ENCODE measurements at places on chromosomes 13 and 19. TPM values are rescaled to one million over a fixed set of nuclear protein-coding genes. Genes with fewer than 3 reads are reported as not detected.

The SLITRK6 gene
- 0.83 TPM for total RNA-seq

The CD70 gene
- not detected for total RNA-seq

The ACTMAP gene
- total RNA-seq, result 1.7 TPM

The TTC9B gene
- total RNA-seq, result 0.17 TPM

The PCDH9 gene
- total RNA-seq, result 2.5 TPM

The CD37 gene
- not detected for total RNA-seq

The PDE4C gene
- total RNA-seq, result 0.87 TPM

The ZNF723 gene
- total RNA-seq, result not detected

The FGF9 gene
- not detected for total RNA-seq

The DACH1 gene
- 0.17 TPM for total RNA-seq

The CBLC gene
- not detected for total RNA-seq

The CYP2F1 gene
- not detected for total RNA-seq

The ZNF132 gene
- total RNA-seq, result 12.7 TPM

The HPN gene
- not detected for total RNA-seq

The FXYD5 gene
- 44.5 TPM for total RNA-seq

The CCNA1 gene
- total RNA-seq, result 0.83 TPM

The CCDC124 gene
- total RNA-seq, result 44.2 TPM

The ZNF229 gene
- total RNA-seq, result 15.2 TPM

The FDX2 gene
- 15.0 TPM for total RNA-seq

The LRRC63 gene
- 0.17 TPM for total RNA-seq

The REEP6 gene
- total RNA-seq, result 4.6 TPM

The MEDAG gene
- 101 TPM for total RNA-seq

The MYBPC2 gene
- not detected for total RNA-seq

The HSPBP1 gene
- 28.8 TPM for total RNA-seq

The FREM2 gene
- not detected for total RNA-seq

The STARD13 gene
- total RNA-seq, result 15.1 TPM

The KLF1 gene
- total RNA-seq, result not detected

The ZNF865 gene
- total RNA-seq, result 3.5 TPM

The NLRP8 gene
- not detected for total RNA-seq

The KLK3 gene
- not detected for total RNA-seq

The UBE2L5 gene
- total RNA-seq, result 0.17 TPM

The RUBCNL gene
- total RNA-seq, result 17.0 TPM

Measured in smooth muscle cell of trachea (primary cell).